ENCODE measurements at places on chromosomes 11 and 22.
A peak's percentile ranks its signal among the peaks of the same experiment; 100 is the strongest.

GRCh38 chr11:66221012-66221411 is 47.4 kb upstream of the RAB1B start:
- no peak for DNase-seq

- no peak for DNase-seq
Measured at GRCh38 chr11:8360086-8360828, 96.6 kb upstream of the LMO1 start.

DNA sequence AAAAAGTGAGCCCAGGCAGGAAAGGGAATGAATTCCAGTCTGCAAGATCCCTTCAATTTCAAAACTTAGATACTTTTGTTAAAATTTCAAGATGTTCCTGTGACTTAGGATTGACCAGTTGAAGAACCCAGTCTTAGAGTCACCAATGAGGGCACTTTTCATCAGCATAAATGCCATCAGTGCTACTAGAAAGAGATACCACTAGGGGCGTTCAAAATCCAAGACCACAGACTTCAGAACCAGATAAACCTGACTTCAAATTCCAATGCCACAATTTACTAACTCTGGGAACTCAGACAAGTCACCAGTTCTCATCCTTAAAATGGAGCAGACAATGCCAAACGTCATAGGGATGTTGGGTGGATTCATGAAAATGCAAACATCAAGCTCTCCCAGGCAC is 523.2 kb downstream of the BUD13 start:
- DNase-seq: no peak

- no peak for DNase-seq
Measured at GRCh38 chr11:66066751-66067150, 3.3 kb upstream of the PACS1 start.

DNA sequence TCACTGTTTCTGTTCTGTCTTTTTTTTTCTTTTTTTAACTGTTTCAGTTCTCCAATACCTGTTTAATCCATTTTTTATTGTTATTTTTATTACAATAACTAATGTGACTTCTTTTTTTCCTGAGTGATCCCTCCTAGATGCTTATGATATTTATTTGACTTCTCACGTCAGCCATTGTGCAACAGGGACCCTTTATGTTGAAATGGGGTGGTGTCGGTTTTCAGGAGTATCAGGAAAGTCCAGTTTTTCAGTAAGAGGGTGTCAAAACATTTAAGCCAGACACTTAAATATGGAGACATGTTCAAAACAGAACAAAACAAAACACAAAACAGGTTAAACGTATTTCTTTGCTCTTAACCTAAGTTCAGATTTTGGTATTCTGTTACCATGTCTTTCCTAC is 418.8 kb downstream of the DYNC2H1 start:
- DNase-seq: no peak

DNA sequence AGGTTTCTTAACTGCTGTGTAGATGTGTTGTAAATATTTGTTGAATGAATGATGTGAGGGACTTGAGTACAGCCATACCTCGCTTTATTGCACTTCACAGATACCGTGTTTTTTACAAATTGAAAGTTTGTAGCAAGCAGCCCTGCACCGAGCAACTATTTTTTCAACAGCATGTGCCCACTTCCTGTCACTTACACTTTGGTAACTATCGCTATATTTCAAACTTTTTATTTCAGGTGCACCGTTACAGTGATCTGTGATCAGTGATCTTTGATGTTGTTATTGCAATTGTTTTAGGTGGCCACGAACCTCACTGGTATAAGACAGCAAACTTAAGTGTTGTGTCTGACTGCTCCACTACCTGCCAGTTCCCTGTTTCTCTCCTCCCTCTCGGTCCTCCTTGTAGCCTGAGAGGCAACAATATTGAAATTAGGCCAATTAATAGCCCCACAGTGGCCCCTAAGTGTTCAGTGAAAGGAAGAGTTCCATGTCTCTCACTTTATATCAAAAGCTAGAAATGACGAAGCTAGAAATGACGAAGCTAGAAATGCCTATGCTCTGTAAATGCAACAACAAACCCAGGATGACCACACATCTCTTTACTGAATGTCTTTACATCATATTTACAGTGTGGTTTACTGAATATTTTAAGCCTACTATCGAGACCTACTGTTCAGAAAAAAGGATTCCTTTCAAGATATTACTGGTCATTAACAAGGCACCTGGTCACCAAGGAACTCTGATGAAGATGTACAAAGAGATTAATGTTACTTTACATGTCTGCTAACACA is 1.0 kb downstream of the SFI1 start:
- DNase-seq: no peak

DNA sequence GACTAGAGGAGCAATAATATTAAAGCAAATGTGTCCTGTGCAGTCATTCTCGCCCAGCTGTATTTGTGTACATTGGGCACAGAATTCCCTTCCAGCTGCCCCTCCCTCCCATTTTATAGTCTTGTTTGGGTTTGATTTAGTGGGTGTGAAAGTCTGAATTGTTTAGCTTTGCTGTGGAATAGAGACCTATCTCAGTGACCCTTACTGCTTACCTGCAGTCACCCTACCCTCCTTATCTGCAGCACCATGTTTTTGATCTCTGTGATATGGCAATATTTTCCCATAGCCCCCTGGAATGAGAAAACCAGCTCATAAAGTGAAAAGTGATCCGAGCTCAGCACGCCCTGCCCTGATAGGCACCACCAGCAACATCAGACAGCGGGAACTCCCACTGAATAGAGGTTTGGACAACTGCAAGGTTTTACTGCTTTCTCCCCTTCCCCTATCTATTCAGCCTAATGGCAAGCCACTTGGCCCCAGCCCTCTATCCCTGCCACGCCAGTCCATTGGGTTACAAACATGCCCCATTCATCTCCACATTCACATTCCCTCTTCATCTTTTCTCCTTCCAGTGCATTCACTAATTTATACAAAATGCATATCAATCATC is 199.0 kb downstream of the ETS1 start:
- DNase-seq: no peak

- no peak for DNase-seq
Measured at GRCh38 chr11:3809624-3809928, 1.2 kb downstream of the PGAP2 start.

DNA sequence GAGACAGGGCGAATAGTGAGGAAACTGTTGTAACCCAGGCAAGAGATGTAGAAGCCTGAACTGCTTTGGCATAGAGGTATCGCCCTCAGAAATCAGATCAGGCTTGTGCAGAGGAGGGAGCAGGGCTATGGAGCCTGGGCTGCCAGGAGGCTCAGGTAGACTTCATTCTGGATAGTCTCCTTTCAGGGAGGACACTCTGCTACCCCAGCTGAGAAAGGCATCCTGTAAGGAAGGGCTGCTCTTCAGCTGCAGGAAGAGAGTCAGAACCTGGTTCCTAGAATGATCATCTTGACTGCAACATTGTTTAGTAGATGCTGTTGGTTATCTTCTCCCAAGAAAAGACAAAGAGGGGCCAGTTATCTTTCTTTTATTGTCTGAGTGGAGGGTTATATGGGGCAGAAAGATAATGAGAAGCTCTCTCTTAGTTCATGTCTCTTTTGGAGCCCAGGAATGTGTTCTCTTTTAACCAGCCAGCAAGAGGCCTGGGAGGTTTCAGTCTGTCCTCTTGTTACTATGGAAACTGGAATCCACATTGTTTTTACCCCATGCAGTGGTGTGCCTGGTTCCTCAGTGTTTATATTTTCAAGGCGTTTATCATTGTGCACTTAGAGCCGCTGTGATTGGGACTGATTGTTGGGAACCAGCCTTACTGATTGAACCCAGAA is 95.7 kb downstream of the STIM1 start:
- DNase-seq: no peak

DNA sequence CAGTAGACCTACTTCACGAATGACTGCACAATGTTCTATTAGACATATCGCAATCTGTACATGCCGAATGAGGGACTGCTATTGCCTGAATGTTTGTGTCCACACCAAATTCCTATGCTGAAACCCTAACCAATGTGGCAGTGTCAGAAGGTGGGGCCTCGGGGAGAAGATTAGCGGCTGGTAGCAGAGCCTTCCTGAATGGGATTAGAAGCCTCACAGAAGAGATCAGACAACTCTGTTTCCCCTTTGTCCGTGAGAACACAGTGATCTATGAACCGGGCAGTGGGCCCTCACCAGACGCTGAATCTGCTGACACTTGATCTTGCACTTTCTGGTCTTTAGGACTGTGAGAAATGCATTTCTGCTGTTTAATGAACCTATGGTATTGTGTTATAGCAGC is 33.1 kb downstream of the LRFN4 start:
- no peak for DNase-seq

- DNase-seq: peak; percentile 20
Measured at GRCh38 chr11:100730266-100730665, 43.2 kb downstream of the ARHGAP42 start.

- peak; percentile 71 for DNase-seq
Measured at GRCh38 chr22:36156515-36157419, 3.8 kb downstream of the APOL3 start.

DNA sequence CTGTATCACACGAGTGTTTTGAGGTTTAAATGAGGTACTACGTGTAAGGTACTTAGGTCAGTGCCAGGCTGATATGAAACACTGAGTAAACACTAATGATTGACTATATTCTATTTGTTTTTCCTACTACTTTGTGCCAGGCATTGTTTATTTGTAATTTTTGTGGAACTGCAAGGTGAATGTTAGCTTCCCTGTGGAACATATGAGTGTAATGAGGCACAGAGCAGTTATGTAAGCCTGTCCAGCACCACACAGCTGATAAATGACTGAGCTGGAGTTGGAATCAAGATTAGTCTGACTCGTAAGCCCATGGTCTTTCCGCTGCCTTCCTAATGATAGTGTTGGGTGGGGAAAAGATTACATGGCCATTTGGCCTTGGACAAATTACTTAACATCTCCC is 5.9 kb downstream of the SLC37A2 start:
- no peak for DNase-seq

All from skin of body (tissue), 3 donors.